ENCODE measurements at places on chromosomes 7 and 10.

DNA sequence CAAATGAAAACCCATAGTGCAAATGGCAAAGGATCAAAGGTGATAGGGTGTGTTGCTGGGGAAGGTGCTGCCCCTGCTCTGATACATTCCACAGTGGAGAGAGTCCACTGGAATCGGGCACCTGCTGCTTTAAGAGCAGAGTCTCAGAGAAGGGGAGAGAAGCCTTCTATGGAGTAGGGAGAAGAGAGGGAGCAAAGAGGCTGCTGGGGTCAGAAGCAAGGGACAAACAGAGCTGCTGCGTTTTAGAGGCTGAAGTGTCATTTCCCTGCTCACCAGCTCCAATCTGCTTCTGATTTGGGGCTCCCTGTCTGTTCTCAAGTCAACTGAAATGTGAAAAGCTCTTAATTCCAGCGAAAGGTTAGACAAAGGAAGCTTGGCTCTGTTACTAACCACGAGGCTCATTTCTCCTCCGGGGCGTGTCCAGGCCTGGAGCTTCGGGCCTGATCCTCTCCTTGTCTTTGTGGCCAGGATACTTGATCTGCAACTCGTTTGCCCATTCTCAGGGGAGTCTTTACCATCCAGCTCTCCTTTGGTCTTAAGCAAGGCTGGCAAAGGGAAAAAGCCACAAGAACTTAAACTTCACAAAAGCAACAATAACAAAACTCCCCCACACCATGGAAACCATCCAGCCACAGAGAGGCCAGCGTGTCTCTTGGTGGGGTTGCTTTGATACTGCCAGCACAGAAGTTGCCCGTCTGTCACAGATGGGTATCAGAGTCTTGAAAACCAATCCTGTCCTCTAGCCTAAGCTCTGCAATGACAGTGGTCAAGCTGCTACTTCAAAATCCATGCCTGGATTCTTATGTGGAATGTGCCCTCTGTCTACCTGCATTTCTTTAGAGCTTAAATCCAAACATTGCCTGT lies 692.6 kb downstream of the SUGCT start:
- DNase-seq = no peak

- no peak for DNase-seq
These were observed 136.0 kb downstream of the ACTR3B start for GRCh38 chr7:152895527-152895926.

DNA sequence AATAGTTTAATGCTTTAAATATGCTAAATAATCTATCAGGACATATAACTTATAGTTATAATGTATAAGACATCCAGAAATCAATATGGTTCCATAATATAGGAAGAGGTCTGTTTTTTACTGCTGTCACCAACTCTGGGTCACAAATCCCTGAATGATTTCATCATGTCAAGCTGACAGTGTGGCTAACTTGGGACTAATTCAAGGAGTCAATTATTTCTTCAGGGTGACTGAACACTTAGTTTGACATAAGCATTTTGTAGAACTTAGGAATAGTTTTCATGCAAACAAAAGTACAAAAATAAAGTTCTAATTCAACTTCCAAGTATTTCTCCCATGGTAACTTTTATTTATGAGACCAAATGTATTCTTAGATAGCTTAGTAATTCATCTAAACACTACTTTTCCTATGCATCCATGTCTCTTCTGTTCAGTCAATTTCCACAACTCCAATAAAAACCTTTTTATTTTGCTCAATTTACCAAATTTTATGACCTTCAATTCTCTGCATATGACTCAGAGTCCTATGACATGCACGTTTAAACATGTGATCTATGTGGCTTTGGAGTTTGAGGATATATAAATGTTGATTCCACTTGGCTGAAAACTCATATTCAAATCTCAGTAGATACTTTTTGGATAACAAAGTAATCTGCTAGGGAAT lies 40.3 kb upstream of the GNAT3 start:
- DNase-seq = no peak

- peak; percentile 20 for DNase-seq
These were observed 64.8 kb upstream of the DNAJB6 start for GRCh38 chr7:157271991-157272324.

- no peak for DNase-seq
These were observed 191.9 kb downstream of the C7orf25 start for GRCh38 chr7:42720012-42720411.

- DNase-seq = no peak
These were observed 38.7 kb downstream of the INSYN2A start for GRCh38 chr10:127157506-127158200.

GRCh38 chr7:149460493-149461277 lies at the start of gene ZNF777:
Gene ZNF777 (minus strand): TSS chr7:149461062. CDS start chr7:149456022, 5,040 bp downstream.
- peak; percentile 80 for DNase-seq

- DNase-seq = peak; percentile 93
These were observed 30.0 kb downstream of the TSPAN15 start for GRCh38 chr10:69481305-69481704.

DNA sequence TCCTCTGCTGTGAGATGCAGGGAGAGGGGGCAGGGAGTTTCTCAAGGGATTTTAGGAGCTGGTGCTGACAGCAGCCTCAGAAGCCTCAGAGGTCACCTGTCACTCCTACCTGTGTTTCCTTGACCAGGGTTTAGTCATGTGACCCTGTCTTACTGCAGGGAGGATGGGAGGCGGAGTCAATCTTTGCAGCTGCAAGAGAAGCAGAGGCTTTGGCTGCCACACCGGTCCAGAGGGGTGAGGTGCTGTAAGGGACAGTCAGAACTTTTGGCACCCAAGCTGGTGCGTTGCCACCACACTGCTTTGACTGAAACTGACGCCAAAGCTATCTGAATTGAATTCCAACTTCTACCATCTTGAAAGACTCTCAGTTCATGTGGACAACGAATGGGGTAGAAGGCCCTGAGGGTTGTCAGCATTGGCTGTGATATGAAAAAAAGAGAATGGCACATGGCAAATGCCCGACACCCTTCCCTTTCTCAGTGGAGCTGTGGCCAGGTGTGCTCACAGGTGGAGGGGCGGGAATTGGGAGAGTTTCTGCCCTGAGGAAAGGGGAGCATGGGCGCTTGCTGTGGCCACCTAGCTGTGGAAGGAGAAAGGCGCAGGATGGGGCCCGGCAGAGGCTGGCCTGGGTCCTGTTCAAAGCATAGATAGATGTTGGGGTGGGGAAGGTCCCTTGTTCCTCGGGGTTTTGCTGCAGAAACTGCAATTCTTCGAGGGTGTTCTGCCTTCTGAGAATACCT lies 69.3 kb downstream of the ARHGAP22 start:
- DNase-seq = no peak

DNA sequence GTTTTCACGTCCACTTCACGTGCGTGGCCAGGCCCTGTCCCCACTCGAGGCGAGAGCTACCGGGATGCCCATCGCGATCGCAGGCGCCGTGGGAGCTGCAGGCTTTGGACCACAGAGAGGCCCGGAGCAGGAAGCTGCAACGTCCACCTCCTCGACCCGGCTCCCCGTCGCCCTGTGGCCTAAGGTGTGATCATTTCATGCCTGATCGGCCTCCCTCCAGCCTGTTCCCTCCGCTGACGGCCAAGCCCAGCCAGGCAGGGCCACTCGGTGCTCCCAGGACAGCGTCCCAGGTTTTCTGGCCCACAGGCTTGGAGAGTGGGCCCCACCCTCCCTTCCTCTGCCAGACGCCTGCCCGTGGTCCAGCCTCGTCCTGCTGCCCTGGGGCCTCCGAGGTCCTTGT lies 19.6 kb downstream of the KNDC1 start:
- DNase-seq = no peak

GRCh38 chr7:26535483-26536007 lies 243.9 kb downstream of the SNX10 start:
- DNase-seq = no peak

GRCh38 chr10:3655528-3655927 lies 129.5 kb downstream of the KLF6 start:
- peak; percentile 76 for DNase-seq

GRCh38 chr7:93350338-93350737 lies 118.2 kb downstream of the VPS50 start:
- no peak for DNase-seq

GRCh38 chr7:1447112-1447511 lies 12.2 kb downstream of the MICALL2 start:
- DNase-seq = no peak

- no peak for DNase-seq
These were observed 625.5 kb upstream of the GALNT17 start for GRCh38 chr7:70506434-70506833.

GRCh38 chr7:50068850-50069551 lies 24.0 kb downstream of the ZPBP start:
- DNase-seq = no peak

DNA sequence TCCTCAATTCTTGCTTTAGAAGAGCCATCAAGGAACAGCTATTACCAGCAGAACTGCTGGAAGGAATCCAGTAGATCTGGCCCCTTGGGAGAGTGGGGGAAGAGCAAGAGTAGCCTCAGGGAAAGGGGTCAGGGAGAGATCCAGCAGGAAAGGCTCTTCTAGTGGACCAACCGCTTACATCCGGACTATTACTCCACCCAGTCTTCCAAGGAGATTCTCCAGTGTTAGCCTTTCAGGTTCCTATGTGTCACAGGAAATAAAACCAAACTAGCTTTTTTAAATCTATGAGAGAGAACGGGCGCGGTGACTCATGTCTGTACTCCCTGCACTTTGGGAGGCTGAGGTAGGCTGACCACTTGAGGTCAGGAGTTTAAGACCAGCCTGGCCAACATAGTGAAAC lies 34.3 kb downstream of the TET1 start:
- DNase-seq = peak; percentile 41

GRCh38 chr10:24961582-24961981 lies 9.2 kb upstream of the PRTFDC1 start:
- no peak for DNase-seq

DNA sequence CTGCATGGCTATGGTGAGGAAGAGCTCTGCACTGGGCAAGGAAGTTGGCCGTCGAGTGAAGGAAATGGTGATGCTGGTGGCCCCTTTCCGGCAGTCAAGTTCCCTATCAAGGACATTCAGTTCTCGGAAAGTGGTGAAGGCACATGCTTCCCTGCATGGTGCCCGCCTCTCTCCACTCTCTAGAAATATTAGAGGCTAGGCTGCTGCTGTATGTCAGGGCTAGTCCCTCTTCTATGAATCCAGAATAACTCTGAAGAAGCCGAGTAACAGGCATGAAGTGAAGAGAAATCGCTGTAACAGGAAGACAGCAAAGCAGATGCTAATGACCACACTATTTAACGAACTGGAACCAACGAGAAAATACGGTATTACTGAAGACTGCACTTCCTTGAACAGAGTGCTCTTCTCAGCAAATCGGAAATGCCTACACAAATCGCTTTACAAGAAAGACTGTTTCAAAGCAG lies 5.4 kb downstream of the IDI1 start:
- DNase-seq = peak; percentile 69

GRCh38 chr10:14322526-14323188 lies 8.1 kb downstream of the FRMD4A start:
- DNase-seq = no peak

DNA sequence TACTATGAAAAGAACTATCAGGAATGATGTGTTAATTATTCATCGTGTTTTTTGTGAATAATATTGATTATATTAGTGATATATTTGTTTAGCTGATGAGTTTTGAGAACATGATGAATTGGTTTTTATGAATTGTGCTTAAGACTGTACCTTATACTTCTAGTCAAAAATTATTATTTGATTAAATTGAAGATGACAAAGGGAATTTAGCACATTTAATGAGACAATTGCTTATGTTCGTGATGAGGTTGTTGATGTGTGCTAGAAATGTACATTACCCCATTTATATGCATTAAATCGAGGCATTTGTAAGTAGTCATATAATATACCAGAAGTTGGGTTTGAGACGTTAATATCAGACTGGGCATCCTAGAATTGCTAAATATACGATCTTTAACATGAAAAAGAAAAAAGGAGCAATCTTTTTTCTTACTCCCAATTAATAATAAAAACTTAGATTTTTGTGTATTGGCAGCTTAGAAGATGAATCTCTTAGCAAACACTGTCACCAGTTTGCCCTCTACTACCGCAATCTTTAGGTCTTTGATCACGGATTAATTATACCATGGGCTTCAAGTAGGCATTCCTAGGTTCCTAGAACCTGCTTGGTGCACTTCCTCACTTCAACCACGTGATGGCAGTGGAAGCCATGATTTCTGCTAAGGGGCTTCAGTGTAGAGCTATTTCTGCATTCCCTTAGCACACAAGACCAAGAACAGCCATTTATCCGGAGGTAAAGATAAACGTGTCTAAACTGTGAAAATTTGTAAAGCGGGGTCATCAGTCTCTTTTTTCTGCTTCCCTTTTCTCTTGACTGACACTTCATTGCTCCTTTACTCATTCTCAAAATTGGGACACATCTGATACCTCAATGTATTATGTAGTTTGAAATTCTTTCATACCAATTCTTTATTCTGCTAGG lies 1.6 kb downstream of the KLHDC10 start:
- DNase-seq = peak; percentile 73

DNA sequence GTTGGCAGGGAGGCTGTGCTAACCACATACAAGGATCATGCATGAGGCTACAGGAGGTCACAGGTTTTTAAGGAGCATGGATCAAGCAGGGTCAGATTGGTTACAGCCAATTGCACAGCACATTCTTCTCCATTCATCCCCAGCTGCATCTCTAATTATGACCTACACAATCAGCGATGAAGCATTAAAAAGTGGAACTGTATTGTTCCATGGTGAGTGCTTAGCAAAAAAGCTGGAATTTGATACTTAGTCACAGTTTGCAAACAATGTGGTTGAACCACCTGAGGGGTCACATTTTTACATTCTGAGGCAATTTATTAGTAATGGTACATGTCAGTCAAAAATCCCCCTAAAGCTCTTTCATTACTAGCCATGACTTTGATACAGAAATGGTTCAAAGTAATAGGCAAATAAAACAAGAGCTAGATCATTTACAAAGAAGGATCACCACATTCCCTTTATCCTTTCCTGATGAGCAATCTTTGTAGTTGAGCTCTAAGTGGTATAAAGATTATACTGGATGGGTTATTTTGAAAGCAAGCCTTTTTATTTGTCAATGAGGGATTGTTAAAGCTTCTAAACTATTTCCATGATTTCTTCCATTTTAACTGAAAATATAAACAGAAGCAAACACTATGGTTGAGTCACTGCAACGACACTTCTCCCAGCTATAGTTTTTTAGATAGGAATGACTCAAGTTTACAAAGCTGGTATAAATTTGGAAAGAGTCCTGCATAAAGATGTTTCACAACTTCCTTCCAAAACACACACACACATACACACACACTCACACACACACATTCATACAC lies 217.8 kb upstream of the SEMA3A start:
- DNase-seq = peak; percentile 89

- peak; percentile 33 for DNase-seq
These were observed 2.4 kb upstream of the MYO1G start for GRCh38 chr7:44981035-44981706.

GRCh38 chr10:14564268-14564744 lies 210.4 kb downstream of the FAM107B start:
- DNase-seq = peak; percentile 45

GRCh38 chr7:28793381-28794085 lies 164.6 kb downstream of the TRIL start:
- DNase-seq = no peak

GRCh38 chr10:33196710-33197491 lies 137.6 kb downstream of the NRP1 start:
- DNase-seq = no peak
